Bronchus fibroblast of lung (primary cell): ENCODE measurements at places on chromosomes 2 and 18. TPM values are rescaled to one million over a fixed set of nuclear protein-coding genes. Genes with fewer than 3 reads are reported as not detected.

Gene PMAIP1
- 33.0 and 33.9 TPM in 2 replicates for total RNA-seq

Gene CBLN2
- total RNA-seq = not detected in 2 replicates

Gene GRHL1
- 0.50 and 0.74 TPM in 2 replicates for total RNA-seq

Gene NTSR2
- total RNA-seq = not detected in 2 replicates

Gene RNF125
- total RNA-seq = 0.30 and 0.34 TPM in 2 replicates

Gene CERKL
- 0.15 TPM in 1 of 2 replicates, not detected in the other for total RNA-seq

Gene ATG16L1
- 14.3 and 16.4 TPM in 2 replicates for total RNA-seq

Gene PCARE
- total RNA-seq = not detected in 2 replicates

Gene RGPD4
- not detected in 2 replicates for total RNA-seq

Gene TMEM150A
- total RNA-seq = 9.9 and 10.7 TPM in 2 replicates

Gene DSG1
- not detected in 2 replicates for total RNA-seq

Gene RAX
- total RNA-seq = not detected in 2 replicates

Gene ROCK2
- total RNA-seq = 12.3 and 17.0 TPM in 2 replicates

Gene ERMN
- not detected in 2 replicates for total RNA-seq

Gene ANKRD30B
- under 0.01 TPM in 1 of 2 replicates, not detected in the other for total RNA-seq

Gene ITGA4
- 31.1 and 36.1 TPM in 2 replicates for total RNA-seq

Gene HOXD9
- not detected in 2 replicates for total RNA-seq

Gene C1QL2
- total RNA-seq = not detected in 2 replicates

Gene INPP5D
- total RNA-seq = 0.15 and 1.0 TPM in 2 replicates

Gene TACR1
- not detected in 2 replicates for total RNA-seq

Gene VWC2L
- not detected in 2 replicates for total RNA-seq

Gene ERFE
- 4.2 TPM in 2 replicates for total RNA-seq

Gene METTL21A
- 20.2 and 24.0 TPM in 2 replicates for total RNA-seq

Gene SLC23A3
- 0.45 and 0.50 TPM in 2 replicates for total RNA-seq

Gene FBXO48
- total RNA-seq = 0.30 and 0.67 TPM in 2 replicates

Gene NEU2
- not detected in 2 replicates for total RNA-seq

Gene PTPRM
- total RNA-seq = 15.8 and 17.1 TPM in 2 replicates

Gene RBBP8
- total RNA-seq = 21.7 and 27.1 TPM in 2 replicates

Gene PAX8
- 0.17 and 0.45 TPM in 2 replicates for total RNA-seq

Gene TGFBRAP1
- 9.8 TPM in 2 replicates for total RNA-seq

Gene C2orf15
- total RNA-seq = not detected in 2 replicates

Gene G6PC2
- not detected in 2 replicates for total RNA-seq

Gene LOXHD1
- not detected in 2 replicates for total RNA-seq

Gene SRSF7
- 124 and 143 TPM in 2 replicates for total RNA-seq

Gene CCDC102B
- 2.4 and 5.4 TPM in 2 replicates for total RNA-seq

Gene CMPK2
- 0.30 and 0.50 TPM in 2 replicates for total RNA-seq

Gene TRIM43
- not detected in 2 replicates for total RNA-seq

Gene ABCG8
- total RNA-seq = not detected in 2 replicates

Gene ABHD3
- 4.0 and 4.2 TPM in 2 replicates for total RNA-seq

Gene TTR
- total RNA-seq = not detected in 2 replicates

Gene NPPC
- not detected in 2 replicates for total RNA-seq

Gene SNTG2
- total RNA-seq = not detected in 2 replicates
